ENCODE measurements at places on chromosomes 12 and 14. TPM values are rescaled to one million over a fixed set of nuclear protein-coding genes. Genes with fewer than 3 reads are reported as not detected.

DNA sequence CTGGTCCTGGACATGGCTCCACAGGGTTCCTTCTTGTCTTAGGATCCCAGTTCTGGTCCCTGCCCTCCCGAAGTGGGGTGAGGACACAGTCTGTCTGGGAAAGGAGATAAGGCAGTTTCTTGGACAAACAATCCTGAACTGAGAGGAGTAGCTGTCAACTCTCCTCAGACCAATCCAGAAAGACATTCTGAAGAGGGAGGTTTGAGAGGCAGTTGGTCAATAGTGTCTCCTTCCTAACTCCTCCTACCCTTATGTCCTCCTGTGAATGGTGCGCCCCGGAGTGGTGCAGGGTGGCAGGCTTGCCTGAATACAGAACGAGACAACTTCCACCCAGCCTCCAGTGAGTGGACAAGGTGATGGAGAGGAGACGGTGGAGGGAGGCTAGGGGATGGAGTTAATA, 15.4 kb upstream of the ASIC1 start:
- no peaks in the 10 kb centered on the region for H3K36me3 ChIP-seq
- no peaks in the 10 kb centered on the region for H3K27me3 ChIP-seq
- no peak overlapping the region for H3K27ac ChIP-seq
- no peak for DNase-seq
- no peak overlapping the region for H3K4me3 ChIP-seq
- no peaks in the 10 kb centered on the region for H3K4me1 ChIP-seq

GRCh38 chr14:24368562-24369252, 723 bp downstream of the NFATC4 start:
- no peaks in the 10 kb centered on the region for H3K27me3 ChIP-seq
- peak; percentile 50 for DNase-seq
- H3K4me3 ChIP-seq: peak overlapping the region; percentile 38
- no peaks in the 10 kb centered on the region for H3K36me3 ChIP-seq

- no peaks in the 10 kb centered on the region for H3K36me3 ChIP-seq
- H3K4me1 ChIP-seq: no peaks in the 10 kb centered on the region
- H3K4me3 ChIP-seq: no peak overlapping the region
Observed at GRCh38 chr14:100028990-100029677, 36.1 kb upstream of the EVL start.

DNA sequence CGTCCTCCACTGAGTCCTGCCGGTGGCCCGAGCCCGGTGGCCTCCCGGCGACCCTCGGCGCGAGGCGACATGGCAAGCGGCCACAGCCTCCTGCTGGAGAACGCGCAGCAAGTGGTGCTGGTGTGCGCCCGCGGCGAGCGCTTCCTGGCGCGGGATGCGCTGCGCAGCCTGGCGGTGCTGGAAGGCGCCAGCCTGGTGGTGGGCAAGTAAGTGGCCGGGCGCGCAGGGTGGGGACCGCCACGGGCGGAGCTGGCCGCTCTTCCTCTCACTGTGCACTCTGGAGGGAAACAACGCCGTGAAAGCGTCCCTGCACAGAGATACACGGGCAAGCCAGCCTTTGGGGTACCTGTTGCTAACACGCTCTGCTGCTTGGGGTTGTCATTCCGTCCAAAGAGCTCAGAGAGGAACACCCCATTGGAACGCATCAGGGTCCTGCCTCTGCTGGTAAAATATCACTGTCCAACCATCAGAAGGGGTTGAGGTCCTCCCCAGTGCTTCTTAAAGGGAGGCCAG, at the start of gene AMDHD1:
TSS of gene AMDHD1 (plus strand) at position 2 of the 513 bp plus-strand sequence. CDS start at position 70, 68 bp downstream.
- no peak for DNase-seq
- H3K27me3 ChIP-seq: no peaks in the 10 kb centered on the region
- H3K36me3 ChIP-seq: no peaks in the 10 kb centered on the region
- peak within 1 kb of the TSS; percentile 97 for H3K4me3 ChIP-seq
- peak within 1 kb of the TSS; percentile 79 for H3K27ac ChIP-seq

DNA sequence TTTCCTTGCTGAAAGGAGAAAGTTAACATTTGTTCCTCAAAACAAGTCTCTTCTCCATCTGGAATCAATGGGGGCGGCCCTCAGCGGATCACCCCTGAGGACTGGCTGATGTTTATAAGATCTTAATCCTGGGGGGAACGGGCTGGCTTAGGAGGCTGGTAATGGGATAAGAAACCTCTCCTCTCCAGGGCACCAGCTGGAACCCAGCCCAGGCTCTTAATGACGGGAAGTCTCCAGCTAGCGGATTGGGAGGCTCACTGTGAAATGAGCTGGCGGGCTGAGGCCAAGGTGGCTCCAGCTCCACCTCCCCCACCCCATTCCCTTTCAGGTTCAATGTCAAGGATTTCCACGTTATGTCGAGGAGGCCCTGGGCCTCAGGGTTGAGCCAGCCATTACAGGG, 1133.0 kb downstream of the VRK1 start:
- no peaks in the 10 kb centered on the region for H3K4me1 ChIP-seq
- DNase-seq: no peak
- H3K27ac ChIP-seq: no peak overlapping the region
- H3K4me3 ChIP-seq: no peak overlapping the region
- H3K27me3 ChIP-seq: no peaks in the 10 kb centered on the region

- no peaks in the 10 kb centered on the region for H3K4me1 ChIP-seq
- H3K27ac ChIP-seq: no peak overlapping the region
- H3K4me3 ChIP-seq: no peak overlapping the region
- no peaks in the 10 kb centered on the region for H3K36me3 ChIP-seq
Observed at GRCh38 chr14:81849714-81850113, 316.1 kb upstream of the SEL1L start.

DNA sequence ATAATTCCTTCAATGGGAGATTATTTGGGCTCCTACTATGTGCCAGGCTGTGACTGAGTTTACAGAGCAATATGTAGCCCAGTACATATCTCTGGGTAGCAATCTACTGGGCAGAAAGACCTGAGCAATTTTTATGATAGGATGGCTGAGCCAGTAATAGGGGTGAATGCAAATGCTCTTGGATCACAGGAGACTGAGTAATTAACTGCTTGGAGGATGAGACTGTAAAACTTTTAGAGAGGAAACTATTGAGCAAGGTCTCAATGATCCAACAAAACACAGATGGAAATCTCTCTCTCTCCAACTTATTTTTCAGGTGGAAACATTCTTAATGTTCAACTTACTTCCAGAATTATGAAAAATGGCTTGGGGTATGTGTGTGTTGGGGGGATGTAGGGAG, 402.2 kb downstream of the AEBP2 start:
- no peak overlapping the region for H3K4me3 ChIP-seq
- H3K4me1 ChIP-seq: no peaks in the 10 kb centered on the region
- H3K27me3 ChIP-seq: no peaks in the 10 kb centered on the region

GRCh38 chr14:94646066-94646465, 33.9 kb downstream of the SERPINA3 start:
- H3K27me3 ChIP-seq: no peaks in the 10 kb centered on the region
- no peaks in the 10 kb centered on the region for H3K36me3 ChIP-seq
- H3K4me3 ChIP-seq: no peak overlapping the region
- H3K4me1 ChIP-seq: no peaks in the 10 kb centered on the region
- H3K27ac ChIP-seq: no peak overlapping the region

- no peaks in the 10 kb centered on the region for H3K36me3 ChIP-seq
- peak; percentile 54 for DNase-seq
- no peaks in the 10 kb centered on the region for H3K27me3 ChIP-seq
- H3K4me1 ChIP-seq: no peaks in the 10 kb centered on the region
- H3K4me3 ChIP-seq: no peak overlapping the region
Observed at GRCh38 chr12:31859232-31859977, 99.8 kb upstream of the RESF1 start.

- H3K36me3 ChIP-seq: no peaks in the 10 kb centered on the region
- no peak for DNase-seq
- H3K27me3 ChIP-seq: no peaks in the 10 kb centered on the region
- H3K27ac ChIP-seq: peak overlapping the region; percentile 55
Observed at GRCh38 chr14:92666251-92666650, 82.2 kb downstream of the LGMN start.

- H3K27ac ChIP-seq: no peak overlapping the region
- H3K27me3 ChIP-seq: no peaks in the 10 kb centered on the region
- no peaks in the 10 kb centered on the region for H3K36me3 ChIP-seq
- no peak for DNase-seq
- H3K4me3 ChIP-seq: no peak overlapping the region
- no peaks in the 10 kb centered on the region for H3K4me1 ChIP-seq
Observed at GRCh38 chr12:42284157-42284556, 41.7 kb downstream of the ZCRB1 start.

GRCh38 chr14:65790172-65790815, 377.8 kb downstream of the FUT8 start:
- no peak for DNase-seq
- no peaks in the 10 kb centered on the region for H3K36me3 ChIP-seq
- no peaks in the 10 kb centered on the region for H3K27me3 ChIP-seq
- H3K4me1 ChIP-seq: no peaks in the 10 kb centered on the region
- no peak overlapping the region for H3K4me3 ChIP-seq

DNA sequence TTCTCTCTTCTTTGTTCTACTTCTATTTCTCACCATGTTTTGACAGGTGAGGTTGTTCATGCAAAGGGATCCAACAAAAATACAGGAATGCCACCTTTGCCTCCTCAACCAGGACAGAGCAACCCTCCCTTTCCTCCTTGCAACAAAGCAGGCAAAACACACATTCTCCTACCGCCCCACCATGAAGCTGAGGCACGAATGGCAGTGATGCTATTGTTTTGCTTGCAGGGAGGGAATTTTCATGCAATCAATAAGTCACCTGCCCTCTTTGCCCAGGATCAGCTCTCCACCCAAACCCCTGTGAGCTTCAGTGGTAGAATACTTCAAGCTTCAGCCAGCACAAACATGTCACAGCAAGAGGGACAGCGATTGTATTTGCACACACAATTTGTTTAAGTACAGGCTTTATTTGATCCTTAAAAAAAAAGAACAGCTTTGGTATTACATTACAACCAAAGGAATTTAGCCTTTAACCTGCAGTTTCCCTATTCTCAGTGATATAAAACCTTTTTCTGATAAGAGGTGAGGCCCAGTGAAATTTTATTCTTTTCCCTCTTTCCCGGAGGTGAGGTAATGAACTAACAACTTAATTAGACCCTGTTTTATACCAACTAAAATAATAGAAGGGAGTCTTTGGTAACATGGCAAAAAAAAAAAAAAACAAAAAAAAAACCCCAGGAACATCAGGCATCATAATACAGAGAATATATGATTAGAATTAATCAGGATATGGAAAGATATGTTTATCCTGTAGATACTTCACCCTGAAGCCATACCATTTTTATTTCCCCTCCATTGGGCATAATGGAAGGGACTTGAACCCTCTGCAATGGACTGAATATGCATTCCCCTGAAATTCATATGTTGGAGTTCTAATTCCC, 87.0 kb upstream of the EEA1 start:
- H3K4me3 ChIP-seq: no peak overlapping the region
- peaks cover 24% of the 10 kb centered on the region for H3K4me1 ChIP-seq
- no peak for DNase-seq
- no peak overlapping the region for H3K27ac ChIP-seq
- H3K36me3 ChIP-seq: no peaks in the 10 kb centered on the region
- H3K27me3 ChIP-seq: no peaks in the 10 kb centered on the region

GRCh38 chr12:78918268-78918667, 53.7 kb downstream of the SYT1 start:
- no peak overlapping the region for H3K27ac ChIP-seq
- H3K36me3 ChIP-seq: no peaks in the 10 kb centered on the region
- DNase-seq: no peak
- no peaks in the 10 kb centered on the region for H3K27me3 ChIP-seq
- H3K4me3 ChIP-seq: no peak overlapping the region

- H3K27ac ChIP-seq: peak overlapping the region; percentile 9
- no peaks in the 10 kb centered on the region for H3K4me1 ChIP-seq
- no peak overlapping the region for H3K4me3 ChIP-seq
- no peak for DNase-seq
- no peaks in the 10 kb centered on the region for H3K36me3 ChIP-seq
Observed at GRCh38 chr14:69042299-69042698, 63.2 kb upstream of the ACTN1 start.

- DNase-seq: no peak
- H3K27ac ChIP-seq: no peak overlapping the region
- no peaks in the 10 kb centered on the region for H3K36me3 ChIP-seq
- H3K4me1 ChIP-seq: no peaks in the 10 kb centered on the region
Observed at GRCh38 chr12:127293507-127294310, 973.3 kb upstream of the TMEM132C start.

DNA sequence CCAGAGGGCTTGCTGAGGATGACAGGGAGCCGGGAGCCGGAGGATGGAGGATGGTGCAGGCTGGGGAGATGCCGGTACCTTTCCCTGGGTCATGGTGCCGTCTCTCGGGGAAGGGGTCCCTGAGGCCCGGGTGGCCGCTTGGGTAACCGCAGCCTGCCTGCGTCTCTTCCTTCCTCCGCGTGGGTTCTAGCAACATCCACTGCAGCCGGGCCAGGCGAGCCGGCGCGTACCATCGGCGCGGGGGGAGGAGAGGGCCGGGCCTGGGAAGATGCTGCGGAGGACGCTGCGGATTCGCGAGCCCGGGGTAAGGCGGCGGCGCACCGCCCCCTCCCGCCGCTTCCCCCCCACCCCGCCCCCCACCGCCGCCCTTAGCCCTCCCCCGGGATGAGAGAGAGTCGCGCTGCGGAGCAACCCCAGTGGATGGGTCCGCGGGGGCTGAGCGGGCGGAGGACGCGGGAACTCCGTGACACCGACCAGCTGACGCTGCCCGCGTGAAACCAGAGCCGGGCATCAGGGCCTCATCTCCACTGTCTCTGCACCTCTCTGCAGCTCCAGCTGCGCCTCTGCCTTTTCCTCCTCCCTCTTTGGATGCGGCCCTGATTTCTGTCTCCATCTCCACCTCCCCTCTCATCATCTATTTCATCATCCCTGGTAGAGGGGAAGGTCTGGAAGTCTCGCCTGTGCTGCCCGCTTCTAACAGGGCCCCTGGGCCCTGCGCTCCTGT, at the start of gene FAIM2:
TSS of gene FAIM2 (minus strand) at position 201 of the 724 bp plus-strand sequence. CDS start at position 93, 108 bp downstream.
- H3K27me3 ChIP-seq: no peaks in the 10 kb centered on the region
- H3K36me3 ChIP-seq: no peaks in the 10 kb centered on the region
- H3K27ac ChIP-seq: peak within 1 kb of the TSS; percentile 51
- peak within 1 kb of the TSS; percentile 51 for H3K4me3 ChIP-seq
- H3K4me1 ChIP-seq: no peaks in the 10 kb centered on the region

DNA sequence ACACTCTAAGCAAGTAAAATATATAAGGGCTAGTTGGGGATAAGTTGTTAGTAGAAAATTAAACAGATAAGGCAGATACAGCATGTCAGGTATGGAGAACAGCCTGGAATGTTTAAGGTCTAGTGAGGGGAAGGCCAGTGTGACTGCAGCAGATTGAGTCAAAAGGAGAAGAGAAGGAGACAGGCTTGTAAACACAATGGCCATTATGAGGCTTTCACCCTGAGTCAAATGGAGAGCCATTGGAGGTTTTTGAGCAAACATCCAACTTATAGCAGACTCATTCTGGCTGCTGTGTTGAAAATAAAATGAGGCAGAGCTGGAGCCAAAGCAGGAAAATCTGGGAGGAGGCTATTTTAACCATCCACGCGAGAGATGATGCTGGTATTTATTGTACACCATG, 142.0 kb downstream of the DUSP6 start:
- H3K27ac ChIP-seq: no peak overlapping the region
- no peaks in the 10 kb centered on the region for H3K4me1 ChIP-seq

POTEG gene
- total RNA-seq: not detected

A2M gene
- total RNA-seq: 97.1 TPM

TSPAN11 gene
- 1.7 TPM for total RNA-seq

OR11H6 gene
- not detected for total RNA-seq

TRIM9 gene
- 0.35 TPM for total RNA-seq

GPR84 gene
- not detected for total RNA-seq

GABARAPL1 gene
- total RNA-seq: 138 TPM

KIAA0586 gene
- 11.7 TPM for total RNA-seq

GNG2 gene
- total RNA-seq: 13.0 TPM

ESPL1 gene
- total RNA-seq: 90.2 TPM

ERP27 gene
- 2.5 TPM for total RNA-seq

TOMM20L gene
- not detected for total RNA-seq

MYO1H gene
- total RNA-seq: not detected

Measured in Peyer's patch (tissue), 4 donors.